Activated CD4-positive, alpha-beta T cell treated with anti-CD3 and anti-CD28 coated beads, Interleukin-2, amount 50 U/mL, for 48 hours (primary cell): ENCODE measurements at places on chromosomes 12 and 14.

DNA sequence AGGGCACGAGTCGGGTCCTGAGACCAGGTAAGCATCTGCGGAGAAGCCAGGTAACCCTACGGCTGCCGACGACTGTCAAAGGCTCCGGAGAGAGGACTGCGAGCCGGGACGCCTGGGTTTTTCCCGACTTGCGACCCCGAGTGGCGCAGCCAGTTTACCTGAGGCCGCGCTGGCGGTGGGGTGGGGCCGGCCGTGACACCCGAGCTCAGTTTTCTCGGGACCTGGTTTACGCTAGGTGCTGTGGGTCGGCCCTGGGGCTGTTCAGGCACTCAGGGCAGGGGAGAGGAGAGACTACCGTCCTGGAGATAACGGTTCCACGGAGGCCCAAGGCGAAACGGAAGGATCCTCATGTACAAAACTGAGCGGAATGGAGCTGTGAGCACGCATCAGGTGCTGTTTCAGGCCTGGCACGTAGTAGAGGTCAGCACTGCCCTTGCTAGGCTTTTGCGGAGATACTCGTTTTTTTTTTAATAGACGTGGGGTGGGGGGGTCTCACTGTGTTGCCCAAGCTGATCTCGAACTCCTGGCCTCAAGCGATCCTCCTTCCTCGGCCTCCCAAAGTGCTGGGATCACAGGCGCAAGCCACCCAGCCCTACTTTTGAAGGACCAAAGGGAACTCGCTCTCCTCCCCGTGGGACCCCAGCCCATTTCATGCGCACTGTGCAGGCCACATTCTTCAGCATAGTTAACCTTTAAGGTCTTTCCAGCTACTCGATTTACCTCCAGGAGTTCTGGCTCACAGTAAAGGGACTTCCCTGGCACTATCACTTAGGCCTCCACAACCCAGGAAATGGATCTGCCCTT is 471 bp downstream of the MTRFR start:
- no peak for DNase-seq

GRCh38 chr14:103094406-103095209 is at the start of gene EXOC3L4:
TSS of gene EXOC3L4 (plus strand) at chr14:103094725. CDS start at chr14:103100220, 5,495 bp downstream.
- DNase-seq: no peak

GRCh38 chr12:124321040-124321481 is 26.2 kb downstream of the RFLNA start:
- DNase-seq: peak; percentile 79

- no peak for DNase-seq
Measured at GRCh38 chr12:93107514-93108312, 178.6 kb upstream of the EEA1 start.

DNA sequence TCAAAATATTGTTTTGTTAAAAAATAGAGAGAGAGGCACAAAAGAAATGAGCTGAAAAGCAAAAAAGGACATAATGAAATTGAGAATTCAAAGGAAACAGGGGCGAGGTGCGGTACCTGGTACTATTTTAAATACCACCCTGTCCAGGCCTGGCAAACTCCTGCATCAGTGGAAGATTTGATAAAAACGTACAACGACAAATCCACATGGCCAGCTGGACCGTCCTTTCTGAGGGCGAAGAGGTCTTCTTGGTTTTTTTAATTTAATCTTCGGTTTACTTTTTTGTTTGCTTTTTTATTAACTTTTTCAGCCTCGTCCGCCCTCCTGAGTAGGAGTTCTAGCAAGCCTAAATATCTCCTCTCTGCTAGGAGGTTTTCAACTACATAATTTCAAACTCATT is 11.9 kb downstream of the BCL11B start:
- no peak for DNase-seq

DNA sequence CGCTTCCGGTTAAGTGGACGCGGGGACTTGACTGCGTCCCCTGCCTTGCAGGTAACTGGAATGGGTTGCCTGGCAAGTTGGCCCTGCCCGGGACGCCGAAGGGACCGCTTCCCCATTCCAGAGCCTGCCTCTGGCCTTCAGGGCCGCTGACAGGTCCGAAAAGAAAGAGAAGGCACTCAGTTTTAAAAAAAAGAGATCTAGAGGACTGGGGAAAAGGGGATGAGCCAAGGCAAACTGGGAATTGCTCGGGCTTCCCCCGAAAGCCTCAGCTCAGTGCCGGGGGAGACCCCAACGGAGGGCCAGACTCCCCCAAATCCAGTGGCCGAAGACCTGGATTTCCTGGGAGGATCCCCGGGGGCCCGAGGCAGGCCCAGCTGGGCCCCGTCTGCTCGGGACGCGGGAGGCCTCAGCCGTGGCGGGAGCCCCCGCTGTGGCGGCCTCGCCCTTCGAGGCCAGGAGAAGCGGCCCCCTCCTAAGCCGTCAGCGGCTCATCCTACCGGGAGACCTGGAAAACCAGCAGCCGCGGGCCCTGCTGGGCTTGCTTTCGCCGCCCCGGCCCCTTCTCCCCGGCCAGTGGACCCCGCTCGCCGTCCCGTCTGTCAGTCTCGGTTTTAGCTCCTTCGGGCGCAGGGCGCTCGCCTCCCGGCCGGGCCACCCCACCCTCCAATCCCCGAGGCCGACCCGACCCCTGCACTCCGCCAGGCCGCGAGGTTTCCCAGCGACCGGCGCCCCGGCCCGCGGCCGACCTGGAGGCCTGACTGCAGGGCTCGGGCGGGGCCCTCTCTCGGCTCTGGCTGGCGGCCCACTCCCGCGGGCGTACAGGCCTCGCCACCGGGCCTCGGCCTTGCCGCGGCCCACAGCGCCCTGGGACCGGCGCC is 12.5 kb downstream of the OTX2 start:
- DNase-seq: no peak

DNA sequence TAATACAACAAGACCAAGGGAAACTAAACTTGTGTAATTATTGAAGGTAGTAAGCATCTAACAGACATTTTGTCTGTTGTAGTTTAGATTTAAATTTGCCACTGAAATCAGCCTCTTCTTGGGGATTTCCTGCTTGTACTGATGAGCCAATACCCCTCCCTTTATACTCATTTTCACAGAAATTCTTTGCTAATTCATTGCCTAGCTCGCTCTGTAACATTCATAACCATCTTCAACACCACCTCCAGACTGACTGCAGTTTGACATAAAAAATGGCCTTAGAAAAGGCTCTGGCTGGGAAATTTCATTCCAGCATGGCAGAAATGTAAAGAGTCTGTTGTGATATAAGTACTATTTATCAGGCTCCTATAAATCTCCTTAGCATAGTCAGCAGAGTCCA is 109.7 kb upstream of the FLRT2 start:
- DNase-seq: no peak

DNA sequence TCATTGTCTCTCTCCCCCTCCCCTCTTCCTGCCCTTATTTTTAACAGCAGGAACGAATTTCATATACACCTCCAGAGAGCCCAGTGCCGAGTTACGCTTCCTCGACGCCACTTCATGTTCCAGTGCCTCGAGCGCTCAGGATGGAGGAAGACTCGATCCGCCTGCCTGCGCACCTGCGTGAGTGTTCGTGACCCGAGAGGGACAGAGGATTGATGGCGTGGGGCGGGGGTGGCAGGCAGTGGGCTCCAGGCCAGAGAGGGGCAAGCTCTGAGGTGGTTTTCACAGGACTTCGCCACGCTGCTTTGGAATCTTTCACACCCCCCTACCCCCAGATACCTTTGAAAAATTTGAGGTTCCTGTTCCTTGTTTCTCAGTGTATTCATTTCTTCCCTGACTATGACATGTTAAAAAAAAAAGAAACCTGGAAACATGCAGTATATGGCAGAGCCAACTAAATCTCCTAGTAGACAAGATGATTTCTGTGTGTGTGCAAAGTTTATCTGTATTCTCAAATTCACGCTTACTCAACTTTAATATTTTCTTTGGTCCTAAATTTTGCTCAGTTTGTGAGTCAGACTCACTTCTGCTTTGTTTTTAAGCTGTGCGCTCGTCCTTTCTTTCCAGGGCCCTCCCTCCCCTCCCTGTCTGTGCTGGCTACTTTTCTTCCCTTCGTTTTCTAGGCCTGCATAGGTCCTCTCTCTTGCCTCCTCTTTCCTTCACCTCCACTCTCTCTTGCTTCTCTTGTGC is 103.1 kb downstream of the ETV6 start:
- no peak for DNase-seq

DNA sequence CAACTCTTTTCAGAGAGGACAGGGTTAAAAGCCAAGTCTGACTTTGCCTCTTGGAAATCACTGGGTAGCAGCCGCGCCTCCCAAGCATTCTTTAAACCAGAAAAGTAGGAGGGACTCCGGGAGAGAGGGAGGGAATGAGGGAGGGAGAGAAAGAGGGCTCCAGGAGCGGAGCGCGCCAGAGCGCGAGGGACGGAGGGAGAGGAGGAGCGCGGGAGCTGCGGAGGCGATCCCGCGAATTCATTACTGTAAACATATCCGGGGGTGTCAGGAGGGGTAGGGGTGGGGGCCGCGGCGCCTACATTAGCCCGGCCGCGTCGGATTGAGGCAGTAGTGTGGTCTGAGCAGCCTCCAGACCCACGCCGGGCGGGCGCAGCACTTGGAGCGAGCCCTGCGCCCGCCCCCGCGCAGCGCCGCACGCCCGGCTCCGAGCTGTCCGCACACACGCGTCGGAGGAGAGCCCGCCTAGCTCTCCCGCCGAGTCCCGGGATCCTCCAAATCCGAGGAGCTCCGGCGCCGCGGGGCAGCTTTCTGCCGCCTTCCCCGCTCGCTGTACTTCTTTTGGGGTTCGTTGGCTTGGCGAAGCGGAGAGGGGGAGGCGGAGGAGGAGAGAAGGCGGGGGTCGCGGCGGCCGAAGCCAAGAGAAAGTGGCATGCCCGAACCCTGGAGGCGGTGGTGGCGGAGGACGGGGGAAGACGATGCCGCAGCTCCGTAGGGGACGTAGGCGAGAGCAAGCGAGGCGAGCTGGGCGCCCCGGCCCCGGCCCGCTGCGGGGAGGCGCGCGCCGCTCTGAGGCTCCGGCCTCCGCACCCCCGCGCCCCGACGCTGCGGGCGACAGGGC is 3.3 kb downstream of the FLRT2 start:
- DNase-seq: no peak
